Renal cortex interstitium (tissue), 15 donors: ENCODE measurements at places on chromosomes 13 and 19.

DNA sequence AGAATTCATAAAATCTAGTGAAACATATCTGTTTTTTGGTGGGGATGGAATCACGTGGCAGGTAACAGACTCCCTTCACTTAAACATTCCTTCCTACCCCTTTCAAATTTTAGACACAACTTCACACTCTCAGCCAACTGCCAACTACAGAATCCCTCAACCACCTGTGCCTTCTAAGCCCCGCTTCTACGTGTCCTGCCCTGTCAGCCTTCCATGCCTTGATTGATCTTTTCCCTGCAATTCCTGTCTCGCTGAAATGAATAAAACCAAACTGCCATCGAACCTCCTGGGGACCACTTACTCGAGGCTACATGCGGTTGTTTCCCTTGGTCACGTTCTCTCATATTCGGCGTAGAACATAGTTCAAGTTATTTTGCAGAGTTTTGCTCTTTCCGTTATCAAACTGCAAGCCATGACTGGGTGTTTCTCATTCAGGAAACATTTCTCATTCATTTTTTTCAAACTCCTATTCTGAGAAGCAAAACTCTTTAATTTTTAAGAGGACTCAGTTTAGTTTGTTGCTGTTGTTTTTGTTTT is 1.1 kb downstream of the ZNF625 start:
- DNase-seq, result no peak

- no peak for DNase-seq
Measured at GRCh38 chr13:78065141-78065540, 146.5 kb upstream of the EDNRB start.

DNA sequence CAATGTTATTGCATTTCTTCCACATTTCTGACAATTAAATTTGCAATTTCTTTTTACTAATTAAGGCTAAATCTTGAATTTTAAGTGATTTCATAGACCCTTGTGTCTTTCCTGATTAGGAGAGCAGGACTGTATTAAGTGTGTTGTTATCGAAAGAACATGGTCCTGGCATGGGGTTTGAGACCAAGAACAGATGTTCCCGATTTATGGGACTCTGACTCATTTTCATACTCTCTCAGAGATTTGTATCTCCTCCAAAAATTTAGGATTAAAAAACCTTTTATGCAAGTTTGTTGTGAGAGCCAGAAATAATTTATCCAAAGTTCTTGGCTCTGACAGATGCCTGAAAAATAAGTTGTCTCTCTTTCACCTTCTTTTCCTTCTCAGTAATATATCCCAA is 589.3 kb upstream of the ARGLU1 start:
- DNase-seq, result no peak

DNA sequence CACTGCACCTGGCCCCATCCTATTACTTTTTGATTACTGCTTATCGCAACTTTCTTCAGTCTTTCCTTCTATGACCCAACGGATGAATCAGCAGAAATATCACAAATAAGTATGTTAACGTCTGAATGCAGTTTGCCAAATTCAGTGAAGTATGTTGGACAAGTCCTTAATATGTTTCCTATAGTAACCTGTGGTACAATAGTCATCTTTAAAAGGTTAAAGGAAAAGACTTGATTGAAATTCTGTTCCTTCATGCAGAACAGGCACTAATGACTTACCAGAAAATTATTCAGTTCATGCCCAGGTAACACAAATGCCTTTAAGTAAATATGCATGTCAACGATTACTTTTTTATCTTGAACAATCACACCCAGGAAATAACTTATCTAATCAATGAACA is 242.6 kb downstream of the KCTD12 start:
- DNase-seq, result no peak

- DNase-seq, result no peak
Measured at GRCh38 chr13:22074403-22074802, 403.5 kb downstream of the FGF9 start.

DNA sequence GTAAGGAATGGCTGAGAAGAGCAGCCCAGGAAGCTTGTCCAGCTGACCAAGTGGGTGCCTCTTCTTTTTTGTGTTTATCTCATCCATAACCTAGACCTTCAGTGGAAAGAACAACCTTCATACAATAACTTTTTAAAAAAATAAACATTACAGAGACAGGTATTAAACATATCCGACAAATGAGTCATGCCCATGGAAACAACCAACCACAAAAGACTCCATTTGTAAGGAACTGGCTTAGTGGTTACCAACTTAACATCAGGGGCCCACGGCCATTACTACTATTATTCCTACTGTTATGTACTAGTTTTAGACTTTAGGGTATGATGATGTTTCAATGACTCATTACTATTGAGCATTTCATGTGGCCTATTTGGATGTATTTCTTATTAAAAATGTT is 191.7 kb upstream of the SERP2 start:
- no peak for DNase-seq

- no peak for DNase-seq
Measured at GRCh38 chr13:113034451-113035212, 65.6 kb downstream of the MCF2L start.

DNA sequence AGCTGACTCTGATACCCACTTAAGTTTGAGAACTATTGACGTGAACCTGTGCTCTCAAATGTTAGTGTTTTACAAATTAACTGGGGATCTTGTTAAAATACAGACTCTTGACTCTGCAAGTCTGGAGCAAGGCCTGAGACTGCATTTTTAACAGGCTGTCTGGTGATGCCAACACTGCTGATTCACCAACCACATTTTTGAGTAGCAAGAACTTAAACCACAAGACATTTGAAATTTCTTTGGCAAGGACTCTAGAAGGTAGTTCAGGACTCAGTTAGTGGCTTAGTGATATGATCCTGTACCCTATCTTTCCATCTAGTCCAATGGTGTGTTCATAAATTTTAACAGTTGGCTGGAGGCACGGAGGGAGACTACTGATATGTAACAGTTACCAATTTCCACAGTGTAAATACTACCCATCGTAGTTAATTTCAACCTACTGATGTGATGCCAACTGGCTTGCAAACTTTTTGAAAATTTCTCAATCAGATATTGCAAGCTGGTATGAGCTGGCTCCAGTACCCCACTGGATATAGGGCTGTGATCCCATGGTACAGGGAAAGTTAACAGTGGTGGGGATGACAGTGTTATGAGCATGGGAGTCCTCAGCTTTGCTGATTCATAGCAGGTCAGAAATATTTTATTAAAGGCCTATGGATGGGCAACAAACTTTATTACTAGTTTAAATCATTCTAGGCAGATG is 255.1 kb downstream of the TBC1D4 start:
- no peak for DNase-seq

DNA sequence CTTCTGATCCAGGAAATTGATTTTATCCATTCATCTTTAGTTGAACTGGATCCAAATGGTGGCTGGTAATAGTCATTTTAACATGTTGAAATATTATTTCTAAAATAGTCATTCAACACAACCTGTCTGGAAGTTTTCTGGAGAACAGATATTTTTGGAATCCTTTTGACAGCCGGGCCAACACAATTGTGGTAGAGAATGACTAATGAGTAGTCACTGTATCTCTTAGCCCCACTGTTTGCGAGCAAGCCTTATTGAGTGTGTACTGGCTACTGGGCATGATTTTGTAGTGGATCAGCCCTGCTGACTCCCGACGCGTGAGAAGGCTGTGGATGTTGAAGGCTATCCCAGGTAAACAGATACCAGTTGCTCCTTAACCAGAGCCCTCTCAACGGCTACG is 383.4 kb downstream of the ZNF536 start:
- no peak for DNase-seq
